ENCODE measurements at places on chromosomes 5 and 9.

DNA sequence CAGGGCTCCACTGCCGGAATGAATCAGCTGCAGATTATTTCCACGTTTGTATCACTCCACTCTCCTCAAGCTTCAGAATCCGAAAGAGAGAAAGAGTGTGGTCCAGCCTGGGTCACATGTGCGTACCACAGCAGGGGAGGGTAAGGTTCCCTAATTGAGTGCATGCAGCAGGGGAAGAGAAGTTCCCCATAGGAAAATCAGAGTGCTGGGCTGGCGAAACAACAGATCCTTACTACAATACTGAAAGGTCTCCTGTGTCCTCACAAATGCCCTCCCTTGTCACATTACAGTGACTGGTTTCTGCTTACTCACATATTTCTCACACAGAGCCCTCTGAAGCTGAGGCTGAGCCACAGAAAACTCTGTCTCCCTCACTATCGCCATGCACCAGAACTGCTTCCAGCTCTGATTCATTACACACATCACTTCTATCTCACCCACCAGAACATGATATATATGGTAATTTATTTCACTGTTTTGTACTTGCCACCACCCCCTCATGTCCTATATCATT, 532.2 kb upstream of the TUSC1 start:
- DNase-seq = no peak

DNA sequence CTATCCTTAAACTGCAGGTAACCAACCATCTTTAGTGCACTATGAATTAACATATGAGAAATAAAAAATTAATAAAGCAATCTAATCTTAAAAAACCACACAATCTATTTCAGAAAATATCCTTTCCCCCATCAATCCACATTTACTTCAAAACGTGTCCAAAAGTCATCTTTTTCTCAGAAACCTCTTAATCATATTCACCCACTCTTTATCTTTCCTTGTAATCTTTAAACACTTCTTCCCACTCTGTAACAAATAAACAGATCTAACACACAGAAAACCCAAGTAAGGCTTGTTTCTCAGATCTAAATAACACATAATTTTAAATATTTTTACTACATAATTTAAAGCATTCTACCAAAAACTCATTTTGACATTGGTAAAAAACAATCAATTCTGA, 44.4 kb downstream of the EFCAB9 start:
- DNase-seq = no peak

GRCh38 chr9:81716409-81716808, 27.1 kb upstream of the TLE1 start:
- DNase-seq = no peak

GRCh38 chr9:33785914-33786313, 9.4 kb upstream of the PRSS3 start:
- DNase-seq = no peak

GRCh38 chr5:96844481-96844990, 31.8 kb upstream of the ERAP2 start:
- DNase-seq = no peak

Measured in effector memory CD4-positive, alpha-beta T cell (primary cell).